Activated CD4-positive, alpha-beta memory T cell treated with anti-CD3 and anti-CD28 coated beads for 36 hours (primary cell): ENCODE measurements at places on chromosomes 12 and 14. TPM values are rescaled to one million over a fixed set of nuclear protein-coding genes. Genes with fewer than 3 reads are reported as not detected.

FAM186B gene
- not detected for total RNA-seq

CAPZA3 gene
- not detected for total RNA-seq

PFKM gene
- total RNA-seq, result 55.6 TPM

KRT83 gene
- not detected for total RNA-seq

GRCh38 chr14:88342980-88343379 is 19.9 kb upstream of the KCNK10 start:
- H3K27me3 ChIP-seq, result peaks cover 5% of the 10 kb centered on the region
- H3K27ac ChIP-seq, result no peak overlapping the region
- DNase-seq, result no peak
- H3K36me3 ChIP-seq, result no peaks in the 10 kb centered on the region

DNA sequence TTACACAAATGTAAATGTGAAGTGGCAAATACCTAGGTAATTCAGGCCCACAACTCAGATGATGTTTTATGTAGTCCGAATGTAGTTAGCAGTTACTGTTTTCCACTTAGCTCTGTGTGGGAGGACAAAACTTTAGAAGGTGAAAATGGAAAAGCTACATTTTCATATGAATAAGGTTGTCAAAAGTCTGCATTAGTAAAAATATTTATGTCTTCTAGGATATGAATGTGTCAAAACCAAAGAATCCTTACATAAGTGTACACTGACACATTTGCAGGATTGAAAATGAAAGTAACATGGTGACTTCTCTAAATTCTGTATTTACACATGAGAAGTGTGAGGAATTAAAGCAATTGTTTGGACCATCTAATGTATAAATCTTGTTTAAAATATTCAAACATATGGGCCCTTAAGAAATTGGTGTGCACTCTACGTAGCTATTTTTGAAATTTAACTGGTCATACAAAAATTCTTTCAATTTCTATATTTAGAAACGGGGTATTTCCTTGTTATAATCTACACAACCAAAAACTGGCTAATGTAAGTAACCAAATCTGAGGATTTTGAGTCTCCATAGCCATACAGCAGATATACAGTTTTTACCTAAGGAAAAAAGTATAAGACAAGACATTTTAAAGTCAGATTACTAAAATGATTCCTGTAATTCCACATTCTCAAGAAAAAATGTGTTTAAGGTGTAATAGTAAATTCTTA is 5.4 kb downstream of the CDKN1B start:
- H3K27me3 ChIP-seq, result peaks cover 2% of the 10 kb centered on the region
- H3K4me1 ChIP-seq, result peaks cover 33% of the 10 kb centered on the region
- DNase-seq, result no peak
- H3K36me3 ChIP-seq, result peaks cover 77% of the 10 kb centered on the region
- peak overlapping the region; percentile 98 for H3K27ac ChIP-seq
- peak overlapping the region; percentile 89 for H3K4me3 ChIP-seq

GRCh38 chr14:28767853-28768741 is 1.5 kb downstream of the FOXG1 start:
- H3K4me1 ChIP-seq, result peaks cover 8% of the 10 kb centered on the region
- peaks cover 14% of the 10 kb centered on the region for H3K36me3 ChIP-seq
- H3K27ac ChIP-seq, result no peak overlapping the region
- no peak for DNase-seq

PLA2G1B gene
- not detected for total RNA-seq

PHLDA1 gene
- total RNA-seq, result 23.8 TPM

- no peak overlapping the region for H3K27ac ChIP-seq
- no peaks in the 10 kb centered on the region for H3K4me1 ChIP-seq
- H3K27me3 ChIP-seq, result peaks cover 54% of the 10 kb centered on the region
- no peaks in the 10 kb centered on the region for H3K36me3 ChIP-seq
- no peak for DNase-seq
- H3K4me3 ChIP-seq, result no peak overlapping the region
Observed at GRCh38 chr14:100899884-100900771, 3.4 kb downstream of the RTL1 start.

KRT79 gene
- not detected for total RNA-seq

DNA sequence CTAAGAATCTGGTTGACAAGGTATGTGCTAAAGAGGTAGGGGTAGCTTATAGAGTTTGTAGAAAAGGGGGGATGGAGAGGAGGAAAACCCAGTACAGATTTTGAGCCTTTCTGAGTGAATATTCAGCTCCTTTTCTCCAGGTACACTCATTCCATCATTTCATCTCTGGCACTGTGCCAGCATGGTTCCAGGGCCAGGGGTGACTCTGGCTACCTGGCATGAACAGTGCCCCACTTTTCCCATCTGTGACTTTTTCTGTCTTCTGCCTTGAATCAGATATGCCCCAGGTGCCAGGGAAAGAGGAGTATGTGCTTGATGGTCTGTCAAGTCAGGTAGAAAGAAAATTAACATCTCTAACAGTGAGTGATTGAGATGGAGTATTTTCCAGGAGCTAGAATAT is 175.7 kb downstream of the CACNA1C start:
- peaks cover 22% of the 10 kb centered on the region for H3K27me3 ChIP-seq
- no peak for DNase-seq
- no peaks in the 10 kb centered on the region for H3K4me1 ChIP-seq
- H3K4me3 ChIP-seq, result no peak overlapping the region

GRCh38 chr14:66568220-66568619 is 60.3 kb downstream of the GPHN start:
- H3K27ac ChIP-seq, result no peak overlapping the region
- H3K27me3 ChIP-seq, result no peaks in the 10 kb centered on the region
- no peak for DNase-seq
- H3K4me1 ChIP-seq, result peaks cover 6% of the 10 kb centered on the region
- H3K4me3 ChIP-seq, result no peak overlapping the region

ASCL1 gene
- total RNA-seq, result not detected

- H3K27ac ChIP-seq, result no peak overlapping the region
- H3K36me3 ChIP-seq, result no peaks in the 10 kb centered on the region
- no peaks in the 10 kb centered on the region for H3K4me1 ChIP-seq
- no peak overlapping the region for H3K4me3 ChIP-seq
Observed at GRCh38 chr12:81086342-81086741, 8.5 kb downstream of the ACSS3 start.
